ENCODE measurements at places on chromosomes 13 and 19.
A peak's percentile ranks its signal among the peaks of the same experiment; 100 is the strongest.

- no peak for DNase-seq
Observed at GRCh38 chr19:15642807-15643206, 2.1 kb downstream of the CYP4F3 start.

- DNase-seq, result no peak
Observed at GRCh38 chr19:33275933-33276619, 26.3 kb downstream of the CEBPA start.

GRCh38 chr13:101946401-101946800 lies 455.4 kb downstream of the FGF14 start:
- no peak for DNase-seq

DNA sequence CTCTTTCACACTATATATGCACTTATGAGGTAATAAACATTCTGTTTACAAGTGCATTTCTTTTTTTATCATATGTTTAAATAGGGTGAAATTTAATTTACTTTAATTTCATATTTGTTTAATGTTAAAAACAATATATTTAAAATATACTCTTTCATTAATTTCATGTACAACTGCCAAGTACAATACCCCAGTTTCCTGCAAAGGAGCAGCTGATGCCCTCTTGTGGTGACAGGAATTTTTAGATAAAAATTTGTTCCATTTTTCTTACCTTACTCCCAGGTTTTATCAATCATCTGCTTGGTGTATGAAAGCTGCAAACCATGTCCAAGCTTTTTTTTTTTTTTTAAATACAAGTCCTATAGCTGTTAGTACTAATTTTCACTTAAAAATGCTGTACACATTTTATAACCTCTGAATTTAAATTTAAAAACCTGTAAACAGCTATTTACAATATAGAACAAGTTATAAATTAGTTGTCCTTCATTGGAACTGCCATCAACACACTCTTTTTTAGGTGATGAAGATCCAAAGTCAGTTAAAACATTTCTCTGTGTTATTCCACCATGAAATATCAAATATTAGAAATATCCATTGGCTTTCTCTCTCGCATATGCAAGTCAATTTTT lies 4.9 kb downstream of the PCDH20 start:
- no peak for DNase-seq

- DNase-seq, result no peak
Observed at GRCh38 chr19:46783670-46784069, 4.7 kb downstream of the SLC1A5 start.

DNA sequence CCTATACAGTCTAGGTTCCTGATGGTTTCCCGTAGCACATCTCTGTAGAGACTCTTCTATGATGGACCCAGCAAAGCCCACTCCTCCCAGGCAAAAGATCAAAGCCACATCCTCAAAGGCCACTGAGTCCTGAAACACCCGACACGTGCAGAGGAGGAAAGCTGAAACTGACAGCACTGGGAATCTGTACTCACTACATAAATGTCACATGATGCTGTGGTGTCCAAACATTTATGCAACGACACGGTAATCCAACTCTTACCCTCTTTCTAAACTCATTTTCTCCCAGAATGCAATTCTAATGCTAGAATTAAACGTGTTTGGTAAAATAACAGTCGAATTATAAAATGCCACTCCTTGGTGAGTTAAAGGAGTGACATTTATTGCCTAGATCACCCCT lies 7.0 kb upstream of the ZNF441 start:
- no peak for DNase-seq

GRCh38 chr19:13089139-13089856 lies 13.4 kb downstream of the LYL1 start:
- DNase-seq, result no peak

- DNase-seq, result no peak
Observed at GRCh38 chr19:15297416-15298224, 34.7 kb downstream of the BRD4 start.

- no peak for DNase-seq
Observed at GRCh38 chr19:51901860-51902259, 3.0 kb downstream of the ZNF649 start.

DNA sequence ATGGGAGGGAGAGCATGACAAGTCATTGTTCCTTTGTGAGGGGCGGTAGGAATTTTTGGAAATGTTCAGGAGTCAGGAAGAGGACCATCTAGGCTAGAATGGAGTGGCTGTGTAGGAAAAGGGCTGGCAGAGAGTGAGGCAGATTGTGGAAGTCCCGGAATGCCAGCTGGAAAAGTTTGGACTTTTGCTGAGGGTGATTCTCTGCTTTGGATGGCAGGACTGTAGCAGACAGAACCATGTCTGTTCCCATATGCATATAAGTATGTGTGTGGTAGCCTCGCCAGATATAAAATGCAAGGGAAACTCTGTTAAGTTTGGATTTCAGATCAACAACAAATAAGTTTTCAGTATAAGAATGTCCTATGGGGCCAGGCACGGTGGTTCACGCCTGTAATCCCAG lies 112.1 kb downstream of the DNAJC15 start:
- DNase-seq, result no peak

DNA sequence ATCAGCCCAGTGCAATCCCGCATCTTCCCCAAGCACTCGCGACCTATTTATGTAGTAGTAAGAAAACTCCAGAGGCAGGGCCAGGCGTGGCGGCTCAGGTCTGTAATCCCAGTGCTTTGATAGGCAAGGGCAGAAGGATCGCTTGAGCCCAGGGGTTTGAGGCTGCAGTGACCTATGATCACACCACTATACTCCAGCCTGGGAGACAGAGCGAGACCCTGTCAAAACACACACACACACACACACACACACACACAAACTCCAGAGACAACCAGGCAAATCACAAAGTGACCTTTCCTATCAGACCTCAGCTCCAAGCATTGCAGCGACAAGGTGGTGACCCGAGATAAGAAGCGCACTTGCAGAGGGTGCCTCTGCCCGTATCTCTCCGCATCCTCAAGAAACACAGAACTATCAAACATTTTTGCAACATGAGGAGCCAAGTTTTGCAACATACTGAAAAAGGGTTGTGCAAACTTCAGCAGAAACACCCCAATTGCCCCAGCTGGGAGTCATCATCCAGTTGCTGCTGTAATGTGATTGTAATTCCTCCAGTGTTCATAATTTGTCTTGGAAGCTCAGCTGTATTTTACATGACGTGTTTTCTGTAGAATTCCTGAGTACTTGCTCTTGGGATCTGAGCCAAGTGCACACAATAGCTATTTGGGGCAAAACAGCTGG lies 8.7 kb upstream of the KLF2 start:
- DNase-seq, result no peak

GRCh38 chr13:99197117-99197651 lies 3.5 kb upstream of the UBAC2 start:
- no peak for DNase-seq

GRCh38 chr19:11578258-11579142 lies 1.1 kb upstream of the ACP5 start:
- DNase-seq, result peak; percentile 8

DNA sequence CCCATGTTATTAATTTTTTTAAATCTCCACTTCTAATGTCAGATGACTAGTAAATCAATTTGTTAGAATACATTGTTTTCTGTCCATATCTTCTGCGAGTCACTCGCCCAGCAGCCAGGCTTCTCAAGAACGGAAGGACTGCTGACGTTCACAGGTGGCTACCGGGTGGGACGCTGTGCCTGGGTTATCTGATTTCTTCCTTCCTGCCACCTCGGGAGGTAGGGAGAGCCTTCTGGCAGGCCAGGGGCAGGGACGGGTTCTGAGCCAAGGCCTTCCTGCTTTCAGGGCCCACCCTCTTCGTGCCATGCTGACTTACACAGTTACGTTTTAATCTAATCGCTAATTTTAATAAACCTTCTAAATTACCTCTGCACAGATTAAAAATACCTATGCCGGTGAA lies 7.9 kb upstream of the C1QTNF9 start:
- no peak for DNase-seq

GRCh38 chr13:42350141-42350540 lies 78.2 kb downstream of the AKAP11 start:
- no peak for DNase-seq

DNA sequence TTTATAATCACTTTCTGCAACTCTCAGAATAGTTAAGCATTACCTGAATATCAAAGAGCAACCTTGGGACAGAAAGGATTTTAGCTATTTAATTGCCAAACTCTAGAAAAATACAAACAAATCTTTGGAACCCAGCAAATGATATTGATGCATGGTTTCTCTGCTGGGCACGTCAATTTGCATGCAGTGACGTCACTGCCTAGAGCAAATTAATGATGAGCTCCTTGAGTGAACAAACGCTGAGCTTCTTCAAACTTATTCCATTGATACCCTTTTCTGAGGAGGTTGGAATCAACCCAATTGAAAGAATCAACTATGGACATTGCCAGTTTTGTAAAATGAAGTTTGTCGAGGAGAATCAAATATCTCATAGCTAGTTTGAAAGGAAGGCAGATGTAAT lies 259.9 kb upstream of the SOX21 start:
- no peak for DNase-seq

GRCh38 chr13:42275098-42275471 lies 3.1 kb downstream of the AKAP11 start:
- DNase-seq, result no peak

DNA sequence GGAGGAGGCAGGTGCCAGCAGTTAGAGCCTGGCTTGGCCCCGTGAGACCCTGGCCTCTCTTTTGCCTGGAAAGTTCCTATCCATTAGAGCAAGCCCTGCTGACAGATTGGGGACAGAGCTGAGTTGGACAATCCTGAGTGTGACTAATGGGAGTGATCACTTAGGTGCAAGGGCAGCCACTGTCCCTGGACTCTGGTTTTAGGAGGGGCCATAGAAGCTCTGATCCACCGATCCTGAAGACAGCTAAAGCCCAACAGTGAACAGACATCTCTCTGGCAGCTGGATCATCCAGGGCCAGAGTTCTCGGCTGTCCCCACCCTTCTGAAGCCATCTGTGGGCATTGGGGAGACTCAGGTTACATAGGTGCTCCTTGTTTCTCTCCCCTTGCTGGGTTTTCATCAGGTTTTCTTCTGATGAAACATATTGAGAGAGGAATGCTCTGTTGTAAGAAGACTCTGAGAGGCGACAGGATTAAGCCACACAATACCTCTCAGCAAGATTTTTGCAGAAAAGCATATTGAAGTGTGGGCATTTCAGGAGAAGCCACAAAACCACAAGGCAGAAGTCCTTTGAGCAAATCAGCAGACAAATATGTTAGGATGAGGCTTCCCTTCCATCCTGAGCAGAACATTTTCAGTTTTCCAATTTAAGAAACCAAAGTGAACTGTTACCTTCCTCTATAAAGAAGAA lies 288.0 kb upstream of the MAB21L1 start:
- no peak for DNase-seq

- DNase-seq, result no peak
Observed at GRCh38 chr13:51202477-51203046, 19.6 kb upstream of the FAM124A start.

GRCh38 chr19:6000228-6000847 lies 22.4 kb upstream of the RANBP3 start:
- DNase-seq, result no peak

DNA sequence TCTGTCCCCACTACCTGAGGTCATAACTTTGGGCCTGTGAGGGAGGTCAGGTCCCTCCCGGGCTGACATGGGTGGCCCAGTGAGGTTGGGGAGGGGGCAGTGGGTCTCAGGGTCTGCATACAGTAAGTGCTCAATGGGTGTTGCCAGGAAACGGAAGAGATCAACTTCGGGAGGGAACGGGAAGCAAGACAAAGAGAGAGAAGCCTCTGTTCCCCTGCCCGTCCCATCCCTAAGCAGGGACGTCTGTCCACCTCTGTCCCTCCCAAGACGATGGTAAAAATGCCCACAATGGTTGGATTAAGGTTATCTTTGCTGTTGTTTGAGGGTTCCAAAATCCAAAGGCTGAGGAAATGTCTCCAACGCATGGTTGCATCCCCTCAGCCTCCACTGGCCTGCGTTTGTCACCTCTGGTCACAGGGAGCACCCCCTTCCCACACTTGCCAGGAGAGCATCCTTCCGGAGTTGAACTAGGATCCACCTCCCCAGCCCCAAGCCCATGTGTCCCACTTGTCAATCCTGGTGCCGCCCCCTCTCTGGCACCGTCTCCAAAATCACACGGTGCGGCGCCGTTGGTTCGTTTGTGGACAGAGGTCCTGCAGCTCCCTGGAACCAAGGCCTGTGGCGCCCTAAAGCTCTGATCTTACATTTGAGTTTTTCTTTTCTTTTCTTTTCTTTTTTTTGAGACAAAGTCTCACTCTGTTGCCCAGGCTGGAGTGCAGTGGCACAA lies 774 bp upstream of the HOMER3 start:
- no peak for DNase-seq

- no peak for DNase-seq
Observed at GRCh38 chr13:99422586-99423220, 78.6 kb upstream of the TM9SF2 start.

- DNase-seq, result no peak
Observed at GRCh38 chr19:32971012-32971595, 654 bp downstream of the CEP89 start.

DNA sequence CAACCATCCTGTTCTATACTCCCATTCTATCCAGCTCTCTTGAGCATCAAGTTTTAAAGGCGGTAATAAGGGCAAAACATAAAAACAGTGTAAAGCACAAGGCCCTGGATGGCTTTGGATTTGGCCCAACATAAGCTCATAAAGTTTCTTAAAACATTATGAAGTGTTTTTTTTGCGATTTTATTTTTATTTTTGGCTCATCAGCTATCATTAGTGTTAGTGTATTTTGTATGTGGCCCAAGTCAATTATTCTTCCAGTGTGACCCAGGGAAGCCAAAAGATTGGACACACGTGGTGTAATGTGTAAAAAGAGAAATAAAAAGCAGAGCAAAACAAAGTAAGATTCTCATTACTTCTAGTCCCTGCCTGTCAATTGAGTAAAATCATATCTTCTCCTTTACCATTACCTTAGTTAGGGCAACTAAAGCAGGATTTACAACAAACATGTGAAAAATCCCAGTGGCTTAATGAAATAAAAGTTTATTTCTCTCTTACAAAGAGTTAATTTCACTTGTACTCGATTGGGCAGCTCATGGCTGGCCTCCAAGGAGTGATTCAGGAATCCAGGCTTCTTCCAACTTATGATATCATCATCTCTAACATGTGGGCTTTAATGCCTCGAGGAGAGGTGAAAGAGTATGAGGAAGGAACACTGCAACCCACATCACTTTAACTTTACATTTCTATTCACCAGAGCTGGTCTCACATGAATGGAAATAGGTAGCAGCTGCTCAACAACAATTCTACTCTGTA lies 725.2 kb upstream of the SLITRK1 start:
- no peak for DNase-seq

DNA sequence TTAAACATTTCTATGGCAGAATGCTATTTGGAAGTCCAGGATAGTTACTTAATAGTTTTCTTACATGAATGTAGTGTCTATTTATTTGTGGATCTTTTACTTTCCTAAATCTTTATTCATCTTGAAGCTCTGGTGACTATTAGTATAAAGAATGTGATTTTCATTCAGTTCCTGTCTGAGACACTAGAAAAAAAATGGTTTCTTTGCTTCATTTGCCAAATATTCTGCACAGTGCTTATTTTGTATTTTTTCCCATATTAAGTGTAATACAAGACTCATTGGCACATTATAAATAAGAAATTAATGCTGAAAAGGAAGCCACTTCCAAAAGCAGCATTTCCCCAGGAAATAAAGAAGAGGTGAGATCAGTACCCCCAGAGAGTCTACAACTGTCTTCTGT lies 109.8 kb downstream of the POSTN start:
- no peak for DNase-seq
